ENCODE measurements at places on chromosomes 1 and 21. TPM values are rescaled to one million over a fixed set of nuclear protein-coding genes. Genes with fewer than 3 reads are reported as not detected.
A peak's percentile ranks its signal among the peaks of the same experiment; 100 is the strongest.

EFNA4 gene
- 22.2 TPM for polyA plus RNA-seq

HSD3B1 gene
- polyA plus RNA-seq = 0.86 TPM

ANGPTL3 gene
- 0.67 TPM for polyA plus RNA-seq

NBPF4 gene
- 0.15 TPM for polyA plus RNA-seq

SPATA17 gene
- 8.3 TPM for polyA plus RNA-seq

DNA sequence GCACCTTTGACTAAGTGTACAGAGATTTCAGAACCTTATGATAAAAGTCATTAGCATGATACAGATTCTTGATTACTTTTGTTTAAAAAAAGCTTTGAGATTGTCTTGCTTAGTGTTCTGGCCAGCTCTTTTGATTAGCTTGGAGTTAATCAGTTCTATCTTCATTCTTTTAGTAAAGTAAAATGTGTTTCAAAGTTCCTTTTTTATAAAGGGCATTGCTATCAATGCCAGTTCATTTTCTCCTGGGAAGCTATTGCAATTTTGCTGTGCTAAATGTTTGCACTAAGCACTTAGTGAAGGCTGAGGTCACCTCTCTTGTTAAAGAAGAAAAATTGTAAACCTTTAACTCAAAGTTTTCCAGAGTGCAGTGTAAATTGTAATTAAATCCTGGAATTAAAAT is 946.7 kb upstream of the TMPRSS15 start:
- DNase-seq = no peak
- no peaks in the 10 kb centered on the region for H3K27me3 ChIP-seq
- H3K27ac ChIP-seq = no peak overlapping the region

DNA sequence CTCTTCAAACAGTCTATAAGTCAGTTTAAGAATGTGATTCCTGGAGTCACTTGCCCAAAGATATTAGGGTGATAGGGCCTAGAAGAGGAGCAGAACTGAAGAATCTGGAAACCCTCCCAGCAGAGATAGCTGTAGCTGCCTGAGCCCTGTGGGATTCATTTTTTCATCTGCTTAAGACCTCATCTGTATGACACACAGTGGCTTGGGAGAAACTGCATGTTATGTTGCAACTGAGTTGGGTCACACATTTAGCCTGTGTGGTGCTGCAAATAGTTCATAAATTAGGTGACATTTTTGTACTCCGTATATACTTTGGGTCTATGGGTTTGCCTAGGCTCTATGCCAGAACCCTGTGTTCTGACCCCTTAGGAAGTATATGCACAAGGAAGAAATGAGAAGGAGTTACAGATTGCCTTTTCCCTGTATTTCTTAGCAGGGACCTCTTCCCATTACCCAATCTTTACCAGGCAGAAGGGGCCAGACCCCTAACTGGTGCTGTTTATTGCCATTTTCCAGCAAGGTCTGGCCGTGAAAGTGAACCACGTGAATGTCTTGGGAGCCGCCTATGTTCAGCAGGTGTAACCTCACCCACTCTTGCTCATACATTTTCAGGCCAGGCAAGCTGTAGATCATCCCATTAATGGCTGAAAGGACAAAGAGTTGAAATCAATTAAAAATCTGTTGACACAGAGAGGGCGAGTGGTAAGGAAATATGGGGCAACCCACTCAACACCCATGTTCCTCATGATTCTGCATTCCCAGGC is 41.9 kb upstream of the SLC19A2 start:
- no peaks in the 10 kb centered on the region for H3K4me1 ChIP-seq
- no peak for DNase-seq
- no peak overlapping the region for H3K27ac ChIP-seq
- H3K4me3 ChIP-seq = no peak overlapping the region
- no peaks in the 10 kb centered on the region for H3K36me3 ChIP-seq

- H3K27me3 ChIP-seq = no peaks in the 10 kb centered on the region
- no peak overlapping the region for H3K4me3 ChIP-seq
- no peaks in the 10 kb centered on the region for H3K4me1 ChIP-seq
- H3K27ac ChIP-seq = peak overlapping the region; percentile 58
Measured at GRCh38 chr1:226821719-226822085, 48.7 kb upstream of the PSEN2 start.

GRCh38 chr1:61083807-61084440 is 1.6 kb downstream of the NFIA start:
- H3K4me3 ChIP-seq = peak overlapping the region; percentile 65
- no peaks in the 10 kb centered on the region for H3K27me3 ChIP-seq
- H3K4me1 ChIP-seq = peaks cover 62% of the 10 kb centered on the region
- H3K27ac ChIP-seq = peak overlapping the region; percentile 90
- no peaks in the 10 kb centered on the region for H3K36me3 ChIP-seq

- H3K27ac ChIP-seq = no peak overlapping the region
- no peaks in the 10 kb centered on the region for H3K4me1 ChIP-seq
- H3K4me3 ChIP-seq = no peak overlapping the region
Measured at GRCh38 chr1:38826262-38826661, 33.3 kb downstream of the RRAGC start.

DNA sequence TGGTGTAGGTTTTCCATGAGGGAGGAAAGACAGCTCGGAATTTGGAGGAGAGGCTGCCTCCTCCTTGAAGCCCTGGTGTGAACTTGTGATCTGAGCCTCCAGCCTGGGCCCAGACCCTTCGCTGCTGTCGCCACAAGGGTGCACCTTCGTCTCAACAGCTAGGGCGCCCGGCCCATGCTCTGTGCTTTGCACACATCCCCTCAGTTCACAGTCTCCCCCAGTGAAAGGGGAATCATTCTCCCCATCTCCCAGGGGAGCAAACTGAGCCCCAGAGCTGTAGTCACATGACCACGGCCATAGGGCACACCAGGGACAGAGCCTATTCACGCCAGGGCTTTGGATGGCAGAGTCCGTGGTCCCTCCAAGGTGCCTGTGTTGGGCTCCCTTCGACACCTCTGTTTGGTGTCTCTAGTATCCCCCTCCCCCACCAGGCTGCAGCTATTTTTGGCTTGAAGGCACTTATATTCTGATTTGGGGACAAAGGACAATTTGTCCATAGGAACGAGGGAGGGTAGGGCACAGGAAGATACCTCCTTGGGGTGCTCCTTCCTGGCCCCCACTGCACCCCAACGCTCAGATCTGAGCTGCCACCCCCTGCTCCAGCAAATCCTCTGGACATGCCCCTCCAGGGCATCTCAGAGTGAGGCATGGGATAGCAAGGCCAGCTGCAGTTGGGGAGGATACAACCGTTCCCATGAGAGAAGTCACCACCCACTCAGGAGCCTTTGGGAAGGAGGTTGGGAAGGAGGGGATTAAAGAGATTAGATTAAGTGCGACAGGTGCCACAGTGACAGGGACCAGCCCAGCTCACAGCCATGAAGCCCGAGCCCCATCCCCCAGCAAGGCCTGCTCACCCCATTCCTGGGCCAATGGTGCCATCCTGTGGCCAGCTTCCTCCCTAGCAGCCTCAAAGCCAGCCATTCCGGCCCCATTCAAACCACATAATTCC is 15.7 kb downstream of the MATN1 start:
- no peaks in the 10 kb centered on the region for H3K36me3 ChIP-seq
- DNase-seq = peak; percentile 74
- H3K27me3 ChIP-seq = no peaks in the 10 kb centered on the region

DNA sequence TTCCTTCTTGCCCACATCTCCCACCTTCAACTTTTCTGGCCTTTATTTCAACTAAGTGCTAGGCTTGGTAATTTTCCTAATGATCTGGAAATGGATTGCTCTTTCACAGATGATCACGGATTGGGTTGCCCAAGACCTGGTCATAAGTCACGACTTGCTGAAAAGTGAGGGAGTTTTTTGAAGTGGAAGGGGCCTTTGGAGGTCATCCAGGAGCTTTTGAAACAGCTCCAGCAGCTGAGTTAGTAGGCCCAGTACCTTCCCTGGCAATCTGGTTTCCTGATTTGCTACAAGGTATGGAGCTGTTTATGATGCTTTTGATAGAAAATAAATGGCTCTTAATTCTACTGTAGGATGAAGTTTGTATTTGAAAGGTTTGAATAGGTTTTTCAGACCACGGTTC is 20.4 kb downstream of the GREM2 start:
- no peaks in the 10 kb centered on the region for H3K36me3 ChIP-seq
- H3K4me1 ChIP-seq = no peaks in the 10 kb centered on the region
- no peak overlapping the region for H3K27ac ChIP-seq
- H3K27me3 ChIP-seq = no peaks in the 10 kb centered on the region
- H3K4me3 ChIP-seq = no peak overlapping the region

DNA sequence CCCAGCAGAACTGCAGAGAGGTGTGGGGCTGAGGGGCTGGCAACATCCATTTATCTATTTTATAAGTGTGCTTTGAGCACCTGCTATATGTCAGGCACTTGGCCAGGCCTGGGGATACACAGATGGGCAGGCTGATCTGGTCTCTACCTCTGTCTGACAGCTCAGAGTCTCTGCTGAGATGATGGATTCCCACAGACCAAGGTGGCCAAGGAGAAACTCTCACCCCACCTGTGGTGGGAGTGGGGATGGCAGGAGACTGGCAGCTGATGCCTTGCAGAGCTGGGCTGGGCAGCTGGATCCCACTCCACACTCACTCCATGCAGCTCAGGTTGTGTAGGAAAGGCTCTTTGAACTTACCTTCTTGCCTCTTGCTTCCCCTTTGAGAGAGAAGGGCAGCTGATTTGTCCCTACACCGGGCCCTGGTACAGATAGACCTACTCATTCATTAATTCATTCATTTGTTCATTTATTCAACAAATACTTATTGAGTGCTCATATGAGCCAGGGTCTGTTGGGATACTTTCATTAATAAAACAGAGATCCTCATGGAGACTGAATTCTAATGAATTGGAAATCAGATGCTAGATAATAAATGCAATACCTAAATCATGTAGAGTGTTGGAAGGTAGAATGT is 9.0 kb downstream of the ADORA1 start:
- DNase-seq = no peak
- H3K27me3 ChIP-seq = no peaks in the 10 kb centered on the region
- H3K4me1 ChIP-seq = no peaks in the 10 kb centered on the region
- no peak overlapping the region for H3K27ac ChIP-seq

DNA sequence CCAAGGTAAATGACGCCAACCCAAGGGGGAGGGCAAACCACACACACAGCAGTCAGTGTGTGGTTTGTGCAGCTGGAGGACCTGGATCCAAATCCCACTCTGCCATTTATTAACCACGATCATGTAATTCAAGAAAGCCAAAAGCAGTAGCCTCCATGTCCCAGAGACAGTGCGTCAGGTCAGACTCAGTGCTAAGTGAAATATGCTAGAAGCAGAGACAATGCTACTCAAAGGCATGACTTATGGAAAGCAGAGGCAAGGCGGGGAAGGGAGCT is 13.6 kb downstream of the TTC39A start:
- H3K4me1 ChIP-seq = peaks cover 14% of the 10 kb centered on the region
- H3K27ac ChIP-seq = no peak overlapping the region
- H3K27me3 ChIP-seq = no peaks in the 10 kb centered on the region
- no peak overlapping the region for H3K4me3 ChIP-seq

- H3K36me3 ChIP-seq = no peaks in the 10 kb centered on the region
- H3K4me3 ChIP-seq = no peak overlapping the region
- DNase-seq = no peak
- no peak overlapping the region for H3K27ac ChIP-seq
Measured at GRCh38 chr1:91190996-91191395, 169.2 kb upstream of the ZNF644 start.

- H3K27ac ChIP-seq = no peak overlapping the region
- no peaks in the 10 kb centered on the region for H3K36me3 ChIP-seq
Measured at GRCh38 chr1:202306535-202307345, 35.0 kb downstream of the UBE2T start.

Measured in left lung (tissue), 14 donors.